ENCODE measurements at places on chromosomes 3 and 15. TPM values are rescaled to one million over a fixed set of nuclear protein-coding genes. Genes with fewer than 3 reads are reported as not detected.

The COL6A6 gene
- total RNA-seq = 6.2 TPM

The SPESP1 gene
- total RNA-seq = 2.4 TPM

The DUOX1 gene
- under 0.01 TPM for total RNA-seq

The VILL gene
- total RNA-seq = 7.2 TPM

The GRIP2 gene
- total RNA-seq = 8.4 TPM

The NR2E3 gene
- total RNA-seq = 0.30 TPM

The SLC22A14 gene
- total RNA-seq = 0.28 TPM

The SNAP23 gene
- total RNA-seq = 39.1 TPM

The WDR49 gene
- 47.2 TPM for total RNA-seq

The UBR1 gene
- 62.4 TPM for total RNA-seq

The COPG1 gene
- 156 TPM for total RNA-seq

The PPIP5K1 gene
- total RNA-seq = 33.6 TPM

The TTC21A gene
- 13.4 TPM for total RNA-seq

The EBLN2 gene
- 5.5 TPM for total RNA-seq

The CLCN2 gene
- 41.3 TPM for total RNA-seq

The TRIM69 gene
- 41.8 TPM for total RNA-seq

The CIDEC gene
- total RNA-seq = not detected

The GOLIM4 gene
- 65.2 TPM for total RNA-seq

The CPN2 gene
- total RNA-seq = not detected

The NMD3 gene
- 46.1 TPM for total RNA-seq

The CCR2 gene
- total RNA-seq = 0.44 TPM

The DISP2 gene
- 13.3 TPM for total RNA-seq

The CCR9 gene
- 2.0 TPM for total RNA-seq

The RRP9 gene
- 10.2 TPM for total RNA-seq

The PAQR9 gene
- 5.6 TPM for total RNA-seq

The STRIT1 gene
- total RNA-seq = 0.59 TPM

The ZNF621 gene
- 23.1 TPM for total RNA-seq

The KIF9 gene
- total RNA-seq = 26.1 TPM

The ATP13A5 gene
- total RNA-seq = 1.5 TPM

The HYPK gene
- 5.1 TPM for total RNA-seq

The RNF13 gene
- 260 TPM for total RNA-seq

The TAGLN3 gene
- total RNA-seq = 85.5 TPM

The PTX3 gene
- 5.6 TPM for total RNA-seq

The TEX55 gene
- total RNA-seq = not detected

The CCDC54 gene
- not detected for total RNA-seq

The FGF7 gene
- 10.4 TPM for total RNA-seq
